ENCODE measurements at places on chromosomes 13 and 19.

GRCh38 chr13:26227166-26227971 is 5.3 kb upstream of the RNF6 start:
- no peak for DNase-seq

DNA sequence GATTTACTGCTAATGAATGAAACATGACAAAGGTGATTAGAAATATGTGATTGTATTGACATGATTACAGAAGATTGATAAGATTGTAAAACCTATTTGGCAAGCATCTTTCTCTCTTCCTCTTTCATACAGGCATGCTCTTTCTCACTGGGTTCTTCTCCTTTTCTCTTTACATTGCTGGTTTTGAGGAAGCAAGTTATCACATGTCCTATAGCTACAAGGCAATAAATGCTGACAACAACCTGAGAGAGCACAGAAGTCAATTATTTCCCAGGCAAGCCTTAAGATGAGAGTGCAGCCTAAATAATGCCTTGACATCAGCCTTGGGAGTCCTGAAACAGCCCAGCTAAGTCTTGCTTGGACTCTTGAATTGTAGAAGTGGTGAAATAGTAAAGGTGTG is 875.0 kb downstream of the SLITRK1 start:
- DNase-seq, result no peak

DNA sequence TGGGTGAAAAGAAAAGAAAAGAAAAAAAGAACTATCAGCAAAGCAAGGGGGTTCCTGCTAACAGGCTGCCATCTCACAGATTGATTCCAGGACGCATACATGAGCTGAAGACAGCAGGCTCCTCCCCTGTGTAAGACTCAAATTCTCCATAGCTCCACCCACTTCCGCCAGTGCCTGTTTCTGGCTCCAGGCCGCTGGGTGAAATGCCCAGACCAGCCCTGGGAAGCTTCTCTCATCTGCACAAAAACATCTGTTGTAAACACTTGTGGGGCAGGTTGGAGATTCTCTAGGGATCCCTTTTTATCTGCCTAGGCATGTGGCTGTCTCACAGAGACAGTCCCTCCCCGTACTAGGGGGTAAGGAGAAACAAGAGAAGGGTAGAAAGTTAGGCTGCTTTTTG is 1054.4 kb upstream of the SPRY2 start:
- peak; percentile 0 for DNase-seq

DNA sequence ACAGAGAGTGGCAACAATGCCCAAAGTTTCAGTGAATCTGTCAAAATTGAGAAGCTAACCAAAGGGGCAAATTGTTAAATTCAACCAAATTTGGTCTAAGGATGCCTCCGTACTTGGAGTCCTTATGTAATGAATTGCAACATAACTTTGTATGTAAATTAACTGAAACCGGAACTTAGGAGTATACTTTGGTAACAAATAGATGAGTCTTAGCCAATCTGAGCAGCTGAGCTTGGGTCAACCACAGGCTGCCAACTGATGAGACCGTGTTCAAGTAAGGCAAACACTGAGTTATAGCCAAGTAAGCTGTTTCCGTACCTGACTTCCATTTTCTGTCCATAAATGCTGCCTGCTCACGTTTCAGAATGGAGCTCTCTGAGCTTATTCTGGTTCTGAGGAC is 5.3 kb downstream of the VWA8 start:
- no peak for DNase-seq

DNA sequence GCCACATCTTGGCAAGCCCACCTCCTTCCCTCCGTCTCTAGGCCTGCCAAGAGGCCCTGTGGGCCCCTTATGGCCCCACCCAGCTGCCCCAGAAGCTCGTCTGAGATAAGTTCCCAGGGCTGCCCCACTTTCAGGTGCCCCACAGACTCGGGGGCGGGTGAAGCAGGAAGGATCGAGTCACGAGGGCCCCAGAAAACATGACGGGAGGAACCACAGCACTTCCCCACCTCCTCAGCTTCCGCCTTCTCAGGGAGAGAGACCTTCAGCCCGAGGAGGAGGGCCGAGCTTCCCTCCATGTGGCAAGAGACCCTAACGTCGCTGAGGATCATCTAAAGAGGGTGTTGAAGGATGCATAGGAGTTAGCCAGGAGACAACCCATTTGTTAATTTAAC is 4.5 kb upstream of the IL12RB1 start:
- no peak for DNase-seq

DNA sequence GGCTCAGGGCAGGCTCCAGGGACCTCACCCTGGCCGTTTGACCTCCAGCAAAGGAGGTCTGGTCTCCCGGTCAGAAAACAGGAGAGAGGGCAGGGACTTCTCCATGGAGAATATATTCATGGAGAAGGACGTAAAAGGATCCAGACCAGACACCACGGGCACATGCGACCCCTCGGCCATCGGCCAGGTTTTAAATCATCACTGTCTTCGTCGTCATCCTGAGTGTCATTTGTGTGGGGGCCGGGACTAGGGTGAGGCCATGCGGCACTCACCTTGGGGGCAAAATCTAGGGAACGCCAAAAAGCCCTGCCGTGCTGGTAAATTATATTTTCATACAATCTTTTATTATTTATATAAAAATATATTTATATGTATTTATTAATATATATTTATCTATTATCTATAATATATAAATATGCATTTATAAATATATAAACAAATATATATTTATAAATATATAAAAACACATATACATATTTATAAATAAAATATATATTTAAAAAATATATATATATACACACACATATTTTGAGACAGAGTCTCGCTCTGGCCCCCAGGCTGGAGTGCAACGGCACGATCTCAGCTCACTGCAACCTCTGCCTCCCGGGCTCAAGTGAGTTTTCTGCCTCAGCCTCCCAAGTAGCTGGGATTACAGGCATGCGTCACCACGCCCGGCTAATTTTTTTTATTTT is 75.4 kb downstream of the GADD45B start:
- no peak for DNase-seq

- no peak for DNase-seq
Observed at GRCh38 chr19:4557144-4557970, 2.1 kb downstream of the SEMA6B start.

GRCh38 chr13:99353836-99354235 is 46.6 kb upstream of the GPR183 start:
- no peak for DNase-seq

DNA sequence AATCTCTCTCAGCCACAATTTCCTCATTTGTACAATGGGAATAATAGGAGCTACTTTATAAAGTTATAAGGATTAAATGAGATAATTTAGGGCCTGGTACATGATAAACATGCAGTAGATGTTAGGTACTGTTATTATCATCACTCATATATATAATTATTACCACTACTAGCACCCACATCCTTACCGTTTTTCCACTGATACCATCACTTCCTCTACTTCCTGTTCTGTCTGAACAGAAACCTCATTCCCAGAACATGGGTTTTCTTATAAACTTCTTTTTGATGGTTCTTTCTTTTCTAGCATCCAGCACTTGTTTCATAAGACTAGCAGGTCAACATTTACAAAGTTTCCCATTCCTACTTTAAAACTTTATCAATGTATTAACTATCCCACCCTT is 6.3 kb downstream of the CDADC1 start:
- DNase-seq, result no peak

- DNase-seq, result no peak
Observed at GRCh38 chr13:36347531-36348210, 1.5 kb upstream of the SPART start.

DNA sequence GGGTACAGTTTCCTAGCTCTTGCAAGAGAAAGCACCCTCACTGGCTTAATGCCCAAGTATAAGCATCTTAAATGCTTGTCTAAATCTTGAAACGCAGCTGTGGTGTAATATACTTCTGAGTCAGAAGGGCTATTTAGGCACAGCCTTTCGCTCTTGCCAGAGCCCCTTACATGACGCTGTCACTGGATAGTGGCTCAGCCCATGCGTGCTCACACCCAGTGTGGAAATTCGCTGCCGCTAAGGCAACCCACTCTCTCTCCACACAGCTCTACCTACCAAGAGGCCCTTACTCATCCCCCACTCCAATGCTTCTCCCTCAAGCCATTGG is 24.0 kb downstream of the UQCRFS1 start:
- no peak for DNase-seq

GRCh38 chr13:21733475-21734263 is 62.8 kb downstream of the FGF9 start:
- DNase-seq, result no peak

- DNase-seq, result no peak
Observed at GRCh38 chr13:99327126-99327525, 19.9 kb upstream of the GPR183 start.
